ENCODE measurements at places on chromosomes 4 and X.

- peak; percentile 34 for ATAC-seq
These were observed 675 bp downstream of the PRIMPOL start for GRCh38 chr4:184649971-184650855.

- no peak for ATAC-seq
These were observed 160.2 kb upstream of the FGF13 start for GRCh38 chrX:138871739-138872138.

- no peak for ATAC-seq
These were observed 354.7 kb upstream of the SPANXN4 start for GRCh38 chrX:142671036-142671435.

DNA sequence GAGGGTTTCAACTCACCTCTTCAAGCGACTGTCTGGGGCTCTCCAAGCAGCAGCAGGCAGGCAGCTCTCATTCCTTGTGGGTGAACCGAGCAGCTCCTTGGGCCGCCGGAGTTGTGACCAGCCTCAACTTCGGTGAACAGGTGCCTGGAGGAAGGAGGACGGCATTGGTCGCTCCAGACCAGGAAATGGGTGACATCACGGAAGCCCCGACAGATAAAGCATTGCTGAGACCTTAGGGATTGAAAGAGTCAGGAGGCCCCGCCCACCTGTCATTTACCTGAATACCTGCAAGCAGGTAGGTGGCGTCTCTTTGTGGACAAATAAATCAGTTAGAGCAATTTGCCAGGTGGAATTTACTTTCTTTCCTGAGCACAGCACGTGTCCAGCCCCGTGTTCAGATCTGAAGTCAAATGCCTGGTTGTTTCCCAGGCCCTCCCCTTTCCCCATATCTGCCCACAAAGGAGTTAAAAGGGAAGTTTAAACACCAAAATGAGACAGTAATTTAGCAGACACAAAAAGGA is at the start of gene LNX1:
Gene LNX1, minus strand, starts transcription at position 115 of the 521 bp plus-strand sequence. CDS start 17,484 bp downstream, outside the sequence.
- ATAC-seq: no peak

GRCh38 chrX:15853586-15854079 is 980 bp downstream of the AP1S2 start:
- ATAC-seq: no peak

GRCh38 chr4:110275871-110276270 is 77.5 kb upstream of the ELOVL6 start:
- no peak for ATAC-seq
